ENCODE measurements at places on chromosomes 11 and 22.

- no peak for DNase-seq
Measured at GRCh38 chr22:35458547-35459422, 58.8 kb downstream of the MCM5 start.

DNA sequence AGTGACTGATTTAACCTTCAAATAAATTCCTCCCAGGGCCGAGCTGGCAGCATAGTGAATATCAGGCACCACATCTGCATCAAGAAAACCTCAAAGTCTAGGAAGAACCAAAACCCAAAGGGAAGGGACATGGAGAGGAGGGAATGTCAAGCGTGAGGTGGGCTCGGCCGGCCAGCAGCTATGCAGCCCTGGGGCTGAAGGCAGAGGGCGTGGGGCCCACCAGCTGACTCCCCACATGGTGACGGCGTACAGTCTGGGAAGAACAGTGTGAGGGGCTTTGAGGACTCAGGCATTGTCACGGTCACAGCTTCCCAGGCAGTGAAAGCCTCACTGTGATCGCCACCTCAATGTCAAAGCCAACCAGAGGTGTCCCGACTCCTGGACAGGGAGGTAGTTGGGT, 412.5 kb downstream of the SHANK2 start:
- no peak for DNase-seq

DNA sequence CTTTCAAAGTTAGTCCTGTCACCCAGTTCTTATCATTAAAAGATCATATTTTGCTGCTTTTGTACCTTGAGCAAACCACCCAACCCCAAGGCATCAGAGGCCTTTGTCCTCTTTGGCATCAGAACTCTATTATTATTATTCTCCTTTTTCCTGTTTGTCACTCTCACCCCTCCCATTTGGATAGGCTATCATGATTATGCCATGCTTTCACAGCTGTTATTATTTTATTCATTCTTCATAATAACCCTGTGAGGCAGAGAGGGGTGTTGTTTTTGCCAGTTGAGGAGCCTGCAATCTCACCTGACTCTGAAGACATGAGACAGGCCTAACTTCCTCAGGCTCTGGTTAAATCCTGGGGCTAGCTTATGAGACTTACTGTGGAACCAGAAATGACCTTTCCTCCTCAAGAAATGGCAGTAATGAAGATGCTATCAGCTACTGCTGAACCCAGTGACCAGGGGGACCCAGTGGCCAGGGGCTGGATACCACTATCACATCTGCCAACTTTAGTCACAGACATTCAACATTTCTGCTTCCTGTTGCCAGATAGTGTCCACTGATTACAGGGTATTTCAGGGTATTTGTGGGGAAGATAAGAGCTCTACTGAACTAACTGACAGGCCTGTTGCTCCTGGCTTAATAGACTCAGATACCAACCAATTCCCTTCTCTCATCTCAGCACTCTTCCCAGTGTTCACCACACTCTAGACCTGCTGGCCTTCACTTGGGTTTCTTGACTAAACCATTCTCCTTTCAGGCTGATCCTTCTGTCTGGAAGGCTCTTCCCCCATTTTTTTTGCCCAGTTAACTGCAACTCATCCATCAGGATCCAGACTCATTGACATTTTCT, 11.8 kb upstream of the SWAP70 start:
- DNase-seq = no peak

GRCh38 chr11:19537803-19538453, 174.7 kb upstream of the NAV2 start:
- no peak for DNase-seq
